ENCODE measurements at places on chromosomes 6 and 20.

DNA sequence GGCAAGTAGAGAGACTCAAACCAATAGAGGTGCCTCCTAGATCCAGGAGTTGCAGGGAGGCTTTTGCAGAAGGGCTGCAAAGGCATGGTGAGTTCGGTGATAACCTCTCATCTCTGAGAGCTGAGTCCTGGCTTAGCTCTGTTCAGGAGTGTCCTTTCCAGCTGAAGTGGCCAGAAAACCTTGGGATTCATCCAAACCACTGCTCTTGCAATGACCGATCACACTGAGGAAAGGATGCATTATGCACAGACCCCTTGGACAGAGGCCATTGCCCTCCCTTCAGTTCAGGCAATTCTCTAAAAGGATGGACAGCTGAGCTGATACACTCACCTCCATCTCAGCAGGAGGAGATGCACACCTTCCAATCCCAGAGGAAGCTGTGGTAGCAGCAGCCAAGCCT, 158.8 kb upstream of the ENPP5 start:
- DNase-seq: no peak

- DNase-seq: no peak
Measured at GRCh38 chr6:43847741-43848630, 78.0 kb downstream of the VEGFA start.

DNA sequence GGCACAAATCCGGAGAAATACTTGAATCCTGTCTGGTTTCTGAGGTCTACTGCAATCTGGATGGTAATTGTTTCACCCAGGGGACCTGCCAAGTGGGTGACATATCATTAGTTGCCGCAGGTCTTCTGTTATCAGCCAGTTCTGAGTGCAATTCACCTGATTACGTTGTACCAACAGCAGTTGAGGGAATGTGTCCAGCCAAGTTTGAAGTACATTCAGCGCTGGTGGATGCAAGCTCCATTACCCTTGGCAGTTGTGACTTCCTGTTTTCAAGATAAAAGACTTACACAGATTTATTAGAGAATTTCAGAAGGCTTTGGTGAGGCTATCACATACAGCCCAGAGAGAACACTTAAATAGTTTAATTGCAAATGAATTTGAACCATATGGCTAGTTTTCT, 42.8 kb downstream of the FNDC1 start:
- peak; percentile 18 for DNase-seq

GRCh38 chr20:57686931-57687652, 22.7 kb downstream of the PMEPA1 start:
- DNase-seq: no peak

- no peak for DNase-seq
Measured at GRCh38 chr6:135002974-135003703, 51.5 kb downstream of the HBS1L start.

DNA sequence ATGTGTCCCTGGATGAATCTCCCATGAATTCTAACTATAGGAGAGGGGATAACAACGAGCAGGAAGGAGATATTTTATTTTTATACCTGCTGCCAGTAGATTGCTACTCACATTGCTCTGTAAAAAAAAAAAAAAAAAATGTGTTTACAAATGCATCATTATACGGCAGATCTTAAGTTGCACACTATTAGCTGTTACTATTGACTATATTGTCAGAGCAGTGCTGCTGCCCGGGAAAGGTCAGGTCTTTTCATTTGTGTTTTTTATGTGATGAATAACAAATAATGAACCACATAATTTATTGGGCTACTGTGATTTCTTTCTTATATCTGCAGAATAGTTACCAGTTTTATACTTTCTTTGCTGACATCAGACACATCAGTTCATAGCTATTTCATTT, 393.3 kb downstream of the C6orf118 start:
- DNase-seq: no peak

DNA sequence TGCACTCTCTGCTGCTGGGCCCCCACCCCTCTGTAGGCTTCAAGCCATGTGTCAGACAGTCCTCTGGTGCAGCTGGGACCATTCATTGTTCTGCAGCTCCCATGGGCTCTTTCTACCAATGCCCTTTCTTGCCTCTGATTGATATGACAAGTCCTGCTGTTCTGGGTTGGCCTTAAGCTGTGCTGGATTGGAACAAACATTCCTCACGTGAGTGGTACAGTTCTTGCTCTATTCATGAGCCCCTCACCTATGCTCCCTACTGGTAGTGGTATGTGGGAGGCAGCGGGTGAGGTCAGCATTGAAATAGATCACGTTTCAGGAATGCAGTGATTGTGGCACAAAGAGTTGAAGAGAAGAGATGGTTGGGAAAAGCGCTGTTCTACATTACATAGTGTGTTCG, 48.8 kb upstream of the RALY start:
- DNase-seq: no peak

GRCh38 chr20:43331906-43332305, 125.8 kb upstream of the SRSF6 start:
- DNase-seq: no peak

- DNase-seq: no peak
Measured at GRCh38 chr6:73586416-73586974, 65.7 kb upstream of the EEF1A1 start.

DNA sequence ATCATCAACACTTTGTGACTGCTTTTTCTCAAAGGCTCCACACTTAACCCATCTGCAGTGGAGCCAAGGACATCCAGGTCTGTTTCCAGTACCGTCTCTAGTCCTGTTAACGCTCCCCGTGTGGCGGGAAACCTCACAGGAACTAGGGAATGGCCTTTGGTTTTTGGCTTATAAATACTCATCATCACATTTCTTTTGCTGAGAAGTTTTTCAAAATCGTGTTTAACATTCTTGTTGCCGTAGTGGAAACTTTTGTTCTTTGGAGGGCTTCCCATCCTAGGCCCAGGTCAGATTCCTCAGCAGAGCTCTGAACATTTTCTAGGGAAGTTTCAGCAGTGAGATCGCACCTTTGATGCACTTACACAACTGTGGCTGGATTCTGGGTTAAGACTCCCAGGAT, 24.6 kb downstream of the DAAM2 start:
- no peak for DNase-seq

GRCh38 chr6:119533603-119534279, 184.2 kb upstream of the MAN1A1 start:
- no peak for DNase-seq

DNA sequence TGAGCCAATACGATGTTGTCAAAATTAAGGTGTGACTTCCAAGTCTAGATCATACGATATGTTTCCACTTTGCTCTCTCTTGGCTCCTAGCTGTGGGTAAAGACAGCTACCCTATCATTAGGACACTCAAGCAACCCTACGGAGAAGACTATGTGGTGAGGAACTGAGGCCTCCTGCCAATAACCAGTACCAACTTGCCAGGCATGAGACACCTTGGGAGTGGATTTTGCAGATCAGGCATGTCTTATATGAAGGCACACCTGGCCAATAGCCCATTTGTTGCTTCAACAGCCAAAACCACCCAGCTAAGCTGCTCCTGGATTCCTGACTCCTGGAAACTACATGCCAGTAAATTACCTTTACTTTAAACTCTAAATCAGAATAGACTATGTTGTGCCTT, 863.4 kb downstream of the DHX35 start:
- DNase-seq: no peak

GRCh38 chr20:3687655-3688054, 5.8 kb upstream of the ADAM33 start:
- no peak for DNase-seq

- DNase-seq: no peak
Measured at GRCh38 chr20:52433326-52434040, 241.9 kb upstream of the ZFP64 start.

- no peak for DNase-seq
Measured at GRCh38 chr20:56630506-56631317, 1.6 kb downstream of the TFAP2C start.

- DNase-seq: peak; percentile 52
Measured at GRCh38 chr6:14711056-14711703, 534.7 kb upstream of the JARID2 start.

- DNase-seq: no peak
Measured at GRCh38 chr6:119147101-119148053, 68.9 kb upstream of the FAM184A start.

GRCh38 chr20:20211988-20212518, 155.9 kb upstream of the INSM1 start:
- DNase-seq: no peak

DNA sequence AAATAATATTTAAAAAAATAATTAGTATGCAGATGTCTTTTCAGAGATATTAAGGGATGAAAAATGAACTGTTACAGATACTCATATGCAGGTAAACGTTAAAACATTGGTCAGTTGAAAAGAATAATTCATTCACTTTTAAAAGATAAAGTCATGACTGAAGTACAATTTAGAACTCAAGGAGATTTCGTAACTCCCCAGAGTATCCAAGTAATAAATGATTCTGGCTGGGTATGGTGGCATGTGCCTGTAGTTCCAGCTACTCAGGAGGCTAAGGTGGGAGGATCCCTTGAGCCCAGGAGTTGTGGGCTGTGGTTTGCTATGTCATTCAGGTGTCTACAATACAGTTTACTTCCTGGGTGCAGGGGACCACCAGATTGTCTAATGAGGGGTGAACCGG, 122.3 kb upstream of the TMEM181 start:
- DNase-seq: no peak

GRCh38 chr6:5081955-5082354, 3.2 kb upstream of the PPP1R3G start:
- no peak for DNase-seq

DNA sequence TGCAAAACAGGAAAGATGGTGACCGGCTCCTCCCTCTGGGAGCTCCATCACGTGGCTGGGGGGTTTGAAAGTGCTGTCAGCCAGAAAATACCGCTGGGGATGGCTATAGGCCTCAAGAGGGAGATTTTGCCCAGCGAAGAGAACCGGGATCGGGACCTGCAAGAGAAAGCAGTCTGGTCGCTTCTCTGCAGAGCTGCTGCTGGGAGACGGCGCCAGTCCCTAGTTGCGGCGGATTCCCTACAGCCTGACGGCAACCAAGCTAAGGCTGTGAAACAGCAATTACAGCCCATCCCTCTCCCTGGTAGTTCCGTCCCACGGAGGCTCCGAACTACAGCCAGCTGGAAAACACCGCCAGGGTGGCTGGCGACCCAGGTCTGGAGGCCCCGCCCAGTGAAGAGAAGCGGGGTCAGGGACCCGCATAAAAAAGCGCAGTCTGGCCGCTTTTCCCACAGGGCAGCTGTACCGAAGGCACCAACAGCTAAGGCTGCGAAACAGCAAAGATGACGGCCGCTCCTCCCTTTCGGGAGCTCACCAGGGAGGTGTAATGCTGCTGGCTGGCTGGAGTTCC, 238.1 kb upstream of the IRAK1BP1 start:
- no peak for DNase-seq

DNA sequence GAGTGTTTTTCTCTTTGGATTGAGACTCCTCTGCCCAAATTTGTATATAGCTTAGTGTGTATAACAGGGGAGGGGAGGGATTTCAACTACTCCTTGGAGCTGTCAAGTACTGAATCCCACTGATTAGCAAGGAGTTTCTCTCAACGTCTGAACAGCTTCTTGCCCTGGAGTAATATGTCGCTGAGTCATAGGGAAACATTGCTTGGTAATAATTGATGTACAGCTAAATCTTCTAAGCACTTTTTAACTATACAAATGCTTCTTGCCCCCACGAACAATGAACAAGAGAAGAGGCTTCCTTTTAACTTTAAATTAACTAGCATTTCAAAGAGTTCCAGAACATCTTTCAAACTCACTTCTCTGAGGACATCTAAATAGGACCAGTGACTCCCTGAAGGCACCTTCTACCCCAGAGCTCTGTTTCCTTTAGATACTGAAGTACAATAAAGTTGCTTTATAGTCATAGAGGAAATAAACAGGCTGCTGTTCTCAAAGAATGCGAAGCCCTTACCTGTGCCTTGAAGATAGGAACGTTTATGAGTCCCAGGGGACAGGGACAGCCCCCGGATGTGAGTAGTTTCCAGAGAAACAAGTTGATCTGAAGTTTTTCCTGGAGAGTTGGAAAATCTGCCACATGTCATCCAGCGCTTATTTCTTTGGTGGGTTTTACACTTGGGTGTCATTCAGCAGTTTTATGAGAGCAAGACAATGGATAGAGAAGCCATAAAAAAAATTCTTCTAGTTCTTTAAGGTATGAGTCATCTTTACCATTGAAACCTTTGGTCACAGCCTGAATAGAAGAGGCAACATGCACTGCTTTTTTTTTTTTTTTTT, 462.5 kb upstream of the BTBD3 start:
- no peak for DNase-seq

DNA sequence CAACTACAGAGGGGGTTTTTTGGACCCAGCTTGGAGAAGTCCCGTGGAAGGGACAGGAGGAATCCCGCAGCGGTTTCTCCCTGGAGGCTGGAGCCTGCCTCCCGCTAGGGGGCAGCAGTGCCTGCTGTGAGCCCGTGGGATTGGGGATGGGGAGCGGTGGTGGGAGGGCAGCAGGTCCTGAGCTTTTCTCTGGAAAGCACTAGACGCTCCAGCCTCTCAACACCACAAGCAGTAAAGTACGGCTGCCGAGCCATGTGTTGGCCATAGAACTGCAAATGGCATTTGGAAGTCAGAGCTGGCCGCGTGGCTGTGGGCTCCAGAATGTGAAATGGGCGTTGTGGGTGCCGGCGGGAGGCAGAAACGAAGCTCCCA, 47.8 kb downstream of the GMPR start:
- DNase-seq: no peak

DNA sequence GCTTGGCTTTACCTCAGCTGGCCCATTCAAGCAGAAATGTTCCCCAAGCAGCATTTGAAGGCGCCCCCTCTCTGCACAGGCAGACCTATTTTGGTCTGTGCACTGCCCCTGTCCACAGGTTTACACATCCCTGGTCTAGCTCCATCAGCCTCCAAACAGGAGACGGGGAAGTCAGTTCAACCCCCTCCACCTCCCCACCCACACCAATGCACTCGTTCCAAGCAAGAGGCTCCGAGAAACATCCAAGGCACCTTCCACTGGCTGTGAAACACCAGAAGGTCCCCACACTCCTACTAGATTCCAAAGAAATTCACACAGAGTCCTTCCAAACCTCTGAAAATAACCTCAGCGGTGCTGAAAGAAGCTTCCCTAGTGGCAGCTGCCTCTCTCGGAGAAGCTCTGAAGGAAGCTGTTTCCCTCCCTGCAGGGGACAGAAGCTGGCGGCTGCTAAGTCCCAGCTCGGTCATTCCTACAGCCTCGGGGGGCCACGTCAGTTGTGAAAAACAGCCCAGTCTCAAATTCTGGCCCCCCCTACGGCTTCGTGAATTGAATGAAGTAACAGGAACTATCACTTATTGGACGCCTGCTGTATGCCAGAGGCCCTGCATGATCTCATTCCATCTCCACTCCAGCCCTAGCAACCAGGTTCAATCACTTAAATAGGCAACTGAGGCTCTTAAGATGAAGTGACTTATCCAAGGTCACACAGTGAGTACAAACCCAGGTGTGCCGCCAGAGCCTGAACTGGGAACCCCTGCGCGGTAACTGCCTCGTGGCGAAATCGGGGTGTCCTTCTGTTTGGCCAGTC, 815 bp downstream of the SPATA2 start:
- no peak for DNase-seq

DNA sequence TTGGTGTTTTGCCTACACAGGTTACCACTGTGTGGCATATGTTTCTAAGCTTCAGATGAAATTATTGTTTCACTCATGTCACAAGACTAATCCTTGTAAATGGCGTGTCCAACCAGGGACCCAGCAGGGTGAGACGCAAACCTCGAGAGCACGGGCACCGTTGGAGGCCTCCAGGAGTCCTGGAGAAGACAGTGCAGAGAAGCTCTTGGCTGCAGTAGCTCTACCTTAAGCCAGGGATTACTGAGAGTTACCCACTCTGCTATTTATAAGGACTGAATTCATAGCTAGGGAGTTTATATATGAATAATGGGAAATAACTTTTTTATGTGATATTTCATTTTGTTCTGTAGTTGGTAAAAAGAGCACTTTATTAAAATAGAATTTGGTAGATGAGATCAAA, 137.4 kb downstream of the SLC24A3 start:
- DNase-seq: no peak

- no peak for DNase-seq
Measured at GRCh38 chr20:33850159-33850558, 39.0 kb downstream of the CHMP4B start.
